ENCODE measurements at places on chromosomes 7 and 10. TPM values are rescaled to one million over a fixed set of nuclear protein-coding genes. Genes with fewer than 3 reads are reported as not detected.

DNA sequence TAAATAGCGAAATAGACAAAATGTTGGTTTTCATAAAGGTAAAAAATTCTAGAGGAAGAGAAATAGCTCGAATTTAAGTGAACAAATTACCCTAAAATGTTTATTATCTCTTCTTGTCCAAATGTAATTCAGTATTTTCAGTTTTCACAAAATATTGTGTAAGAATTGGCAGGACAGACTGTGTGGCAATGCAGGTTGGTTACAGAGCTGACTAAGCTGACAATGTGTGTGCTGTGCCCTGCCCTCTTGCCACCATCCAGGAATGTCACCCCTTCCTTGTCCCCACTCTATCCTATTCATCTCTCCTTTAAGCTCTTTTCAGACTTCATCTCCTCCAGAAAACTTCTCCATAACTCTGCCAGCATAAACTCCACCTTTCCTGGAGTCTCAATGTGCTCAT, 46.1 kb downstream of the COL28A1 start:
- no peak overlapping the region for H3K4me3 ChIP-seq
- DNase-seq: no peak
- H3K27me3 ChIP-seq: no peaks in the 10 kb centered on the region
- no peaks in the 10 kb centered on the region for H3K36me3 ChIP-seq
- H3K4me1 ChIP-seq: no peaks in the 10 kb centered on the region

- no peak overlapping the region for H3K27ac ChIP-seq
- peaks cover 99% of the 10 kb centered on the region for H3K27me3 ChIP-seq
- H3K36me3 ChIP-seq: no peaks in the 10 kb centered on the region
- DNase-seq: no peak
- peaks cover 19% of the 10 kb centered on the region for H3K4me1 ChIP-seq
- no peak overlapping the region for H3K4me3 ChIP-seq
Measured at GRCh38 chr7:27240015-27240731, 2.4 kb upstream of the EVX1 start.

The CPA5 gene
- total RNA-seq: not detected

The RNF32 gene
- total RNA-seq: 1.2 TPM

DNA sequence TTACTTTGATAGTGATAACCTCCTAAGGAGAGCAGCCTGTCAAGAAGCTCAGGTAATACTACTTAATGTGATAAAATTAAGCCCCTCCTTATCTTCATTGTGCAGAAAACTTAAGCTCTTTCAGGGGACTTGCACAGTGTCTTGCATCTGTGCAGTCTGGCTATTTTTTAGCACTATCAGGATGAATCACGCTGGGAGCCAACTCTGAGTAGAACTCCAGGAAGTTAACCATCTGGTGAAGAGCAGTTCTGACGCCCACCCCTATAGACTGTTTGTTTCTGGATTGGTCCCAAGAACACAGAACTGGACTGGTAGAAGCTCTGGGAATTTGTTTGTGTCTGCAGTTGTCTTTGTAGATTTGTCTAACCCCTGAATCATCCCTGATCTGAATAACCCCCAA, 41.9 kb downstream of the AGK start:
- no peak overlapping the region for H3K4me3 ChIP-seq
- no peaks in the 10 kb centered on the region for H3K36me3 ChIP-seq
- no peak for DNase-seq
- H3K27ac ChIP-seq: no peak overlapping the region
- no peaks in the 10 kb centered on the region for H3K27me3 ChIP-seq

GRCh38 chr7:13627455-13627854, 362.0 kb downstream of the ETV1 start:
- H3K4me3 ChIP-seq: no peak overlapping the region
- no peaks in the 10 kb centered on the region for H3K27me3 ChIP-seq
- DNase-seq: no peak
- no peak overlapping the region for H3K27ac ChIP-seq

DNA sequence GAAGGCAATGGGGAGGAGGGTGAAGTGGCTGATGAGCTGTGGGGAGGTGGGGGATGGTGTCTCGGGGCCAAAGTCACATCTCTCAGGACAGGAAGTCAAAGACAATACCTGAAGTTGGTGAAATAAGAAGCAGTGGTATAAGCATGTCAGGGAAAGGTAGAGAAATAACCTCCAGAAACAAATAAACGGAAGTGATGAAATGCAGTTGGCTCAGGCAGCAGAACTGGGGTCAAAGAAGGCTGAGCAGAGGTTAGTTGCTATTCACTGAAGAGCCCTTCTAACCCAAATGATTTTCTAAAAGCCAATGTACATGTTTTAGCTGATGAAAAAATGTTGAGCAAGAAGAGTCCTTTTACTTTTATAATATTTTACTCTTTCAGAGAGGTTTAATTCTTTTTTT, 78.6 kb upstream of the ADRB1 start:
- H3K36me3 ChIP-seq: no peaks in the 10 kb centered on the region
- H3K4me3 ChIP-seq: no peak overlapping the region
- H3K27ac ChIP-seq: no peak overlapping the region
- no peaks in the 10 kb centered on the region for H3K4me1 ChIP-seq
- no peak for DNase-seq

- no peak overlapping the region for H3K4me3 ChIP-seq
- peaks cover 2% of the 10 kb centered on the region for H3K4me1 ChIP-seq
- H3K27ac ChIP-seq: no peak overlapping the region
- H3K27me3 ChIP-seq: no peaks in the 10 kb centered on the region
- DNase-seq: no peak
- no peaks in the 10 kb centered on the region for H3K36me3 ChIP-seq
Measured at GRCh38 chr7:39125846-39126245, 148.1 kb downstream of the POU6F2 start.

The ABCB4 gene
- total RNA-seq: 0.60 TPM

The OR2A7 gene
- total RNA-seq: 1.9 TPM

The CRPPA gene
- 0.71 TPM for total RNA-seq

DNA sequence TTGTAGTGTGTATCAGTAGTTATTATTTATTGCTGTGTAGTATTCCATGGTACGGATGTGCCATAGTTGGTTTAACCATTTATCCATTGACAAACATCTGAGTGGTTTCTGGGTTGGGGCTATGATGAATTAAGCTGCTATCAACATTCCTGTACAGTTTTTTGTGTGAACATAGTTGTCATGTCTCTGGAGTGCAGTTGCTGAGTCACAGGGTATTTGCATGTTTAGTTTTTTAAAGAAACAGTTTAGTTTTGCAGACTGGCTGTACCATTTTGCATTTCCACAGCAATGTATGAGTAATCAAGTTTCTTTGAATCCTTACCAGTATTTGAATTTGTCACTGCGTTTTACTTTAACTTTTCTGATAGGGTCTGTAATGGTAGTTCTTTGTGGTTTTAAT, 516.7 kb upstream of the CELF2 start:
- H3K36me3 ChIP-seq: no peaks in the 10 kb centered on the region
- no peaks in the 10 kb centered on the region for H3K4me1 ChIP-seq
- H3K4me3 ChIP-seq: no peak overlapping the region
- no peaks in the 10 kb centered on the region for H3K27me3 ChIP-seq

GRCh38 chr10:5622186-5622960, 44.0 kb downstream of the ASB13 start:
- H3K4me3 ChIP-seq: no peak overlapping the region
- no peaks in the 10 kb centered on the region for H3K36me3 ChIP-seq
- H3K4me1 ChIP-seq: no peaks in the 10 kb centered on the region
- H3K27me3 ChIP-seq: no peaks in the 10 kb centered on the region
- DNase-seq: no peak

- DNase-seq: no peak
- peaks cover 3% of the 10 kb centered on the region for H3K4me1 ChIP-seq
- H3K4me3 ChIP-seq: no peak overlapping the region
- H3K27ac ChIP-seq: no peak overlapping the region
- H3K27me3 ChIP-seq: no peaks in the 10 kb centered on the region
Measured at GRCh38 chr7:117862378-117862777, 10.9 kb downstream of the CTTNBP2 start.

The OR2A5 gene
- not detected for total RNA-seq

The HOXA13 gene
- total RNA-seq: not detected

DNA sequence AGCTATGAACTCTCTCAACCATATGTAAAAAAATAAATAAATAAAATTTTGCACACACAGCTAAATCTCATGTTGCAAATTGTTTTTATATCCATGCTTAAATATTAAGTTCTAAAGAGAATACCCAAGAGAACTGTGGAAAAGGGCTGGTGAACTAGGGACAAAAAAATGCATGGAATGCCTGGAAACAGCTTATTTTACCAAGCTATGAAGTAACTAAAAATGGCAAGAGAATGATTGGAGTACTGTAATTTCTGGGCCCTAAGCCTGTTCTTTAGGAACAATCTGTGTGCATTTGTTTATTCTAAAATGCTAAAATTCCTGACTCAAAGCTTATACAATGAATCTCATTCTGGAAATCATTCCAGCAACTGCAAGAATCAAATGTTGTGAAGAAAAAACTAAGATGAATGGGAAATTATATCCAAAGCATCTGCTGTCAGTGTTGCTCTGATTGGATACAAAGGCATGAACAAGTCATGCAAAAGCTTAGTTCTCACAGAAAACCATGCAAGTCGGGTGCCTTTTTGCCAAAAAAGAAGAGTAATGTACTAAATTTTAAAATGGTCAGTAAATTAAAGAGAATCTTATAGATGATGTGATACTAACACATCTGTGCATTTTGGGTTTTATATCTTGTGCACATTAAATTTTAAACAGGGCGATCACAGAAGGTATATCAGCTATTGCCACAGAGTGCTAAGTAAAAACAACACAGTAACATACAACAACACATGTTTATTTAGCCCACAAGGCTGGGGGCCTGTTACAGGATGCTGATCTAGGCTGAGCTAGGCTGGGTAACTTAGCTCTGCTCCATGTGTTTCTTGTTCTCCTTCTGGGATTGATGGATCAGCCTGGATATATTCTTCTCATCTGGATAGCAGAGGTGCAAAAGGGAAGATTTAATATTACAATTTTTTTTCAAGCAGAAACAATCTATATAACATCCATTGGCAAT, 453.5 kb upstream of the SEMA3A start:
- DNase-seq: no peak
- H3K4me1 ChIP-seq: no peaks in the 10 kb centered on the region
- H3K4me3 ChIP-seq: no peak overlapping the region
- no peaks in the 10 kb centered on the region for H3K27me3 ChIP-seq
- H3K27ac ChIP-seq: no peak overlapping the region

GRCh38 chr7:105639667-105640493, 58.6 kb upstream of the EFCAB10 start:
- peak overlapping the region; percentile 94 for H3K27ac ChIP-seq
- H3K4me3 ChIP-seq: no peak overlapping the region
- peaks cover 55% of the 10 kb centered on the region for H3K4me1 ChIP-seq
- H3K36me3 ChIP-seq: no peaks in the 10 kb centered on the region
- H3K27me3 ChIP-seq: no peaks in the 10 kb centered on the region
- no peak for DNase-seq

DNA sequence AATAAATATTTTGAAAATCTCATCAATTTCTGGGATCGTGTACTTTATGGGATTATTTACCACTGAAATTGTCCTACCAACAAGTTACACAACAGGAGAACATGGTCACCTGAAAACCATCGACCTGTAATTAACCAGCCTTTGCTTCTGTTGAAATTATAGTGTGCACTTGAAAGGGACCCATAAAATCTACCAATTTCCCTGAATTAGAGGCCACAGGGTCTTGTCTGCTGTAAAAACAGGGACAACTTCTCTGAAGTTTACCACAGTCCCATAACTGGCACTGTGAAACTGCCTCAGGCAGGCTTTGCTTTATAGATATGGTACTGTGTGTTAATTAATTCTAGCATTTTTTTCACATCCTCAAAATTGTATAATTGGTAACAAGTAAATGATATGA, 37.7 kb downstream of the RAB19 start:
- H3K4me3 ChIP-seq: no peak overlapping the region
- no peak for DNase-seq
- no peak overlapping the region for H3K27ac ChIP-seq
- H3K36me3 ChIP-seq: no peaks in the 10 kb centered on the region

The SLC26A4 gene
- total RNA-seq: 0.35 TPM

The PTPRZ1 gene
- total RNA-seq: 135 TPM

- DNase-seq: peak; percentile 7
- peaks cover 4% of the 10 kb centered on the region for H3K4me1 ChIP-seq
- H3K27ac ChIP-seq: no peak overlapping the region
- H3K4me3 ChIP-seq: no peak overlapping the region
Measured at GRCh38 chr7:40299097-40299496, 164.3 kb downstream of the SUGCT start.

The ZNF746 gene
- 15.6 TPM for total RNA-seq

DNA sequence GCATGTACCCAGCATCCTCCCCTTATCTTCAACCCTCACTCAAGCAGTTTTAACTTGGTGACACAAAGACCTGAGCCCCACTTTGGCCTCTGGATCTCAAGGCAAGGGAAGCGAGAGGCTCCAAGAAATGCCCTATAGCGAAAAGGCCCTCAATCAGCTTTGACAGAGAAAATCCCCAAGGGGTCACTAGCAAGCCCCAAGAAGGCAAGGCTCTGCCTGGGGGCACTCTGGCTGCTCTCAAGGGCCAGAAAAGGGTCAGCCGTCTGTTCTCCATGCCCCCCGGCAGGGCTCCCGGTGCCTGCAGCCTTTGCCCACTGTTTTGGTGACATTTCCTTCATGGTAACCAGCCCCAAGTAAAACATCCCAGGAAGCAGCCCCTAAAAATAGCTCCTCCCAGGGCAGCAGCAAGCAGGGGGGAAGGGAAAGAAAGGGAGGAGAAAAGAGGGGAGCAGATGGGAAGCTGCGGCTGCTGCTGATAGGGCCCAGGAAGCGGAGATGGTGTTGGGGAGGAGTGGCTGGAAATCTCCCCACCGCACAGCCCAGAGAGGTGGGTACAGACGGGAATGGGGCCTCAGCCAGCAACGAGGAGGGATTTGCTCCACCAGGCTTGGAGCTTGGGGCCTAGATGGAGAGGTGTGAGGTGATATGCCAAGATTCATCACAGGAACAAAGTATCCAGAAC, 7.1 kb downstream of the CAMK2G start:
- no peak for DNase-seq
- H3K36me3 ChIP-seq: peaks cover 11% of the 10 kb centered on the region
- no peaks in the 10 kb centered on the region for H3K4me1 ChIP-seq
- no peak overlapping the region for H3K27ac ChIP-seq
- no peaks in the 10 kb centered on the region for H3K27me3 ChIP-seq

DNA sequence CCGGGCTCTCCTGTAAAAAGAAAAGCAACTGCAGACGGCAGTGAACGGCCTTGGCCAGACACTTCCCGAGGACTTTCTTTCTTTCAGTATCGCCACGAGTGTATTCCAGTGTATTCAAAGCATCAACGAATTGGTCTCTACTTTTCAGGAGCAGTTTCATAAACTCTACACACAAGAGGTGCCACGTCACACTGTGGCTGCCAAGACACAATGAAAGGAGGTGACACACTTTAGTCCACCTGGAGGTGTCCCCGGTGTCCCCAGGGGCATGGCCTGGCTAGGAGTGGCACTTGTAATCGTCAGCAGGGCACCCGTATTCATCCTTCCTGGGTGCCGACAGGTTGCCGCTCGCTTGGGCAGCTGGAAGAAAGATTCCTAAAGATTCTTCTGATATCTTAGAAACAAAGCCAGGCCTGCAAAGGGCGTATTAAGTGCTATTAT, 5.0 kb downstream of the TNS3 start:
- peaks cover 8% of the 10 kb centered on the region for H3K4me1 ChIP-seq
- no peaks in the 10 kb centered on the region for H3K27me3 ChIP-seq
- H3K36me3 ChIP-seq: no peaks in the 10 kb centered on the region
- no peak overlapping the region for H3K27ac ChIP-seq
- DNase-seq: no peak

- peaks cover 11% of the 10 kb centered on the region for H3K4me1 ChIP-seq
- no peaks in the 10 kb centered on the region for H3K27me3 ChIP-seq
- no peak overlapping the region for H3K27ac ChIP-seq
- H3K4me3 ChIP-seq: no peak overlapping the region
- DNase-seq: no peak
Measured at GRCh38 chr7:159105066-159105780, 39.4 kb downstream of the VIPR2 start.
